Tibial nerve (tissue), 4 donors: ENCODE measurements at places on chromosomes 4 and X. TPM values are rescaled to one million over a fixed set of nuclear protein-coding genes. Genes with fewer than 3 reads are reported as not detected.

The ESX1 gene
- not detected for total RNA-seq

The TDO2 gene
- total RNA-seq, result not detected

The CYLC1 gene
- not detected for total RNA-seq

DNA sequence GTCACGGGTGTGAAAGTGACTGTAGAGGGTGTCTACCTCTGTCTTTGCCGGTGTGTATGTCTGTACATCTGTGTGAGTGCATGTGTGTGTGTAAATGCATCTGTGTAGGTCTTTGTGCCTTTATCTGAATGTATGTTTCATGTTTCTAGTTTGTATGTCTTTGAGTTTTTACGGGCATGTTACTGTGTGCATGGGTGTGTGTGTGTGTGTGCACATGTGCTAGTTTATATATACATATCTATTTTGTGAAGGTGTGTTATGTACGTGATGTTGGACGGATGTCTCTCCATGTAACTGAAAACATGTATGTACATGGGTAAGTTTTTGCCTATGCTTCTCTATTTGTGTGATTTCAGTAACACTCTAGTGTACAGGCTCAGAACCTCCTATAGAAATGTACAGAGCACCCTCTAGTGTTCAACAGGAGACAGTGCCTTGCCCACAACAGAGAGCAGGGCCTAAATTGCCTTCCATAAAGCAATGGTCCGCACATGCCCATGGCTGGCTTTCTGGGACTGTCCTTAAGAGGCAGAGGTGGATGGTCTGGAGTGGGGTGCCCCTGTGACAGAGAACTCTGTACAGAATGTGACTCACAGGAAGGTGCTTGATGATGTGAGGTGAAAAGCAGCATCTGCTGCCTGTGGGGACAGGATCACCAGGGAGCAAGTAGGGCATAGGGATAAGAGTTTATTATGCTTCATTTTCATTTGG is 343.5 kb downstream of the RAPGEF2 start:
- no peak for DNase-seq

GRCh38 chr4:22237846-22238494 is 277.9 kb downstream of the ADGRA3 start:
- no peak for DNase-seq

GRCh38 chr4:152588869-152589268 is 53.0 kb upstream of the FBXW7 start:
- no peak for DNase-seq

The MTCP1 gene
- total RNA-seq, result 2.7 TPM

DNA sequence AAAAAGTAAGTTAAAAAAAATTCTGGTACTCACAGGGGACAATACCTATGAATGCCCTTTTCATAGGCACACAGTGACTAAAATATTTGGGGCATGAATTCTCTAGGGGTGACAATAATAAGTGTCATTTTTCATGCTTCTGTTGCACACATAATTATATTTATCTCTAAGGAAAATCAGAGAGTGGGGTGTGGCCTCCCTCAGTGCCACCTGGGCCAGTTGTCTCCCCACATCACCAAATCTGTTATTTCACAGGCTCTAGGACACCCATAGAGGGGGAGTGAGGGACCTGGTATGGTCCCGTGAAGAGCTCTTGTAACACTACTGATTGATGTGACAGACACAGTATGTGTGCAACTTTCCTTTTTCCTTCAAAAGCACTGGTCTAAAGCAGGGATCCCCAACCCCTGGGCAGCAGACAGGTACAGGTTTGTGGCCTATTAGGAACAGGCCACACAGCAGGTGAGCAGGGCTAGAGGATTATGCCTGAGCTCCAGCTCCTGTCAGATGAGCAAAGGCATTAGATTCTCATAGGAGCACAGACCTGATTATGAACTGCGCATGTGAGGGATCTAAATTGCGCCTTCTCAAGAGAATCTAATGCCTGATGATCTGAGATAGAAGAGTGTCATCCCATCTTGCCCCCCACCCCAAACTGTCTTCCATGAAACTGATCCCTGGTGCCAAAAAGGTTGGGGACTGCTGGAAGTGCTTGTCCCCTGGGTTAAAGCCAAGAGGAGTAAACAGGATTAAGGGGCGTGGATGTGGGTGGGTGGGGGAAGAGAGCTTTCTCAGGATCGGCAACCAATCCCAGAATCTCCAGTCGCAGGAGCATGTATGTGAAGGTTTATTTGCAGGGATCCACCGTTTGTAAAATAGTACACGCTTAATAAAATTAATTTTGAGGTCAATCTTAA is 856 bp downstream of the SLC9B1 start:
- no peak for DNase-seq

The OCIAD1 gene
- total RNA-seq, result 133 TPM
